Activated CD4-positive, alpha-beta T cell treated with anti-CD3 and anti-CD28 coated beads, Interleukin-10, Interleukin-2, amounts not matched to agents 100 ng/mL and 50 ng/mL, durations not matched to agents 16 hours and 8 hours (primary cell): ENCODE measurements at places on chromosomes 2 and 18.

GRCh38 chr18:61628085-61628484 lies 264.7 kb downstream of the RNF152 start:
- no peak for DNase-seq

GRCh38 chr18:78876868-78877267 lies 102.8 kb upstream of the SALL3 start:
- DNase-seq = no peak

- DNase-seq = no peak
Observed at GRCh38 chr2:203543898-203544328, 8.8 kb upstream of the RAPH1 start.

DNA sequence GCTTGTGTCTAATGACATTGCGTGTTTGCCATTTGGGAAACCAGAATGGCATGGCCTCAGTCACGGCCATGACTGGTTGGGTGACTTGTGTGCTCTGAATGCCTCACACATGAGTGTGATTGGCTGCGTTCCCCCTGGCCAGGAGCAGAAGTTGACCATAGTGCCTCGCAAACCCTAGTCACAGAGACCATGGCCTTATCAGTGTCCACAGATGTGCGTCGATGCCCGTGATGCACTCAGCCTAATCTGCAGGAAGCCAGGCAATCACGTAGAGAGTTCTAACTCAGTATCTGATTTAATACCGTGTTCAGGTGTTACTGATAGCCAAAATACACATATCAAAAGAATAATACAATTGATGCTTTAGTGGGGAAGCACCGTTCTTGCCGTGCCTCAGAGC lies 64.0 kb downstream of the BOLA3 start:
- no peak for DNase-seq

DNA sequence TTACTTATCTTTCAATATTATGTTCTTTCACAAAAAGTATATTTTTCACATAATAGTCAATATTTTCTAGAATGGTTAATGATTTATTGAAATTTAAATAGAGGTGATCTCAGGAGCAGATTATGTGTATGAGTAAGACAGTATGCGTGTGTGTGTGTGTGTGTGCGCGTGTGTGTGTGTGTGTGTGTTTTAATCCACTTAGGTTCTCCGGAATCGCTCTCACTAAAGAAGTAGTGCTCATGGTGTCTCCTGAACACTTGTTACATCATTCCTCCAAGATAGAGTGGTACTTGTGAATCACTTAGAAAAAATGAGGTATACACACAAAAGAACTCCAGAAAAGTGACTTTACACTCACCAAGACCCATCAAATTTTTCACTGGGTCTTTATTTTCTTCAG lies 91.0 kb upstream of the KCNH7 start:
- DNase-seq = no peak

DNA sequence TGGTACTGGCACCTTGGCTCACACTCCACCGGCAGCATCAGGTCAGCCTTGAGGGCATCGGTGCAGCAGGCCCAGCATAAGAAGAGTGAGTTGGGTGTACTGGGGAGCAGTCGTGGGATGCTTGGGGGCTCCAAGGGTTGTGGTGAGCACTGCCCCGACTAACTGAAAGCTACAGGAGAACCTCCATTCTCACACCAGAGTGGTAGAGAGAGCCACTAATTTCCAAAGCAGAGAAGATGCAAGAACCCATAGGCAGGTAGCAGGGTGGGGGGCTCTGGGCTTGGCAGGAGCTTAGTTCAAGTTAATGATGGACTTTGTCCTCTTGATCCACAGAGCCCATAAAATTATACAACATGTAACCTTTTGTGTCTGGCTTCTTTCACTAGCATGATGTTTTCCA lies 148.0 kb upstream of the SMAD2 start:
- no peak for DNase-seq

- no peak for DNase-seq
Observed at GRCh38 chr2:30510409-30510808, 63.4 kb downstream of the LCLAT1 start.

DNA sequence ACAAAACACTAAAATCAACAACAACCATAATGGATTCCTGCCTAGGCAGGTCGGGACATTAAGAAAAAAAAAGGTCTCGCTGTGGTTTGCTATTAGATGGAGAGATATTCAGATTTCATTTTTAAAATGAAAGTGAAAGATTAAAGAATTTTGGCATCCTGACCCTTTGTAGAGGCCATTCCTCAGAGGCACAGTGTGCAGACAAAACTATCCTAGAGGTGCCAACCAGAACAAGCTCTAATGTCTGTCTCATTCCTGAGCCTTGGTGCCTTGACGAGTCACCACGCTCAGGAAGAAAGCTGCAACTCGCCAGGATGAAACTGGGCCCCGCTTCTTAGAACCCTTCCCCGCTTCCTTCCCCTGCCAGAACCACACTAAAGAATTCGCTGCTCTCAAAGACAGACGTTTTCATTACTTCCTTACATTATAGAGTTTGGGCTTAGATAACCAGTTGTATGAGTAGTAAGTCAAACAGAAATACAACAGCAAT lies 156.0 kb downstream of the TGIF1 start:
- peak; percentile 71 for DNase-seq

DNA sequence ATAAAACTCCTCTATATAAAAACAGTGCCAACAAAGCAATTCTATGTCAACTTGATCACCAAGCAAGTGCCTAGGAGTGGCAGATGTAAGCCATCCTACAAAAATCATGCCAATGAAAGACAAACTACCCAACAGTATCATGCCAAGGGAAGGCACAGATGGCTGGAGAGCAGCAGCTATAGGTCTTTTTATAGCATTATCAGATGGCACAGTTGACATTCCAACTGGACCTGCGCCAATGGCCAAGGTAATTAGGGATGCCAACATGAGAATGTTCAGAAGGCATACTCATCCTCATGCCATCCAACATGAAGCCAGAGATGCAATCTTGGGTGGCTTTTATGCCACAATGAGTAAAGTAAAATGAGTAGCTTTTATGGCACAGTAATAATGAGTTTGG lies 237.3 kb downstream of the OTX1 start:
- no peak for DNase-seq

GRCh38 chr2:157486596-157487270 lies 42.8 kb upstream of the CYTIP start:
- DNase-seq = no peak

DNA sequence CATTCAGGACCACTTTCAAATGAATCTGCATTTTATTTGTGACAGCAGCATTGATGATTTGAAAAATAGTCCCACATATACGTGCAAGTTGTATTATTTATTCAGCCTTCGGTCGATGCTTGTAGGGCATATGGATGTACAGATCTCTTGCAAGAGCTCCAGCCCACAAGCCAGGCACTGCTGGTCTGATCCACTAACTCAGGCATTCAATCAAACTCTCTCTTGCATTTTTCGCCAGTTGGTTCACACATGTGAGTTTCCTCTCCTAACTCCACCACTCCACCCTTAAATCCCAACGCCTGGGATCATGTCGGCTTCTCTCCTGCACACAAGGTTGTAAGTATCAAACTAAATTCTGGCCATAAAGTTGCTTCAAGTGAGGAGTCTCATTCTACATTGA lies 318.7 kb downstream of the CYP26B1 start:
- no peak for DNase-seq

GRCh38 chr2:100482741-100483140 lies 12.5 kb downstream of the NMS start:
- DNase-seq = peak; percentile 1

- DNase-seq = no peak
Observed at GRCh38 chr18:26630596-26630995, 82.2 kb upstream of the KCTD1 start.

DNA sequence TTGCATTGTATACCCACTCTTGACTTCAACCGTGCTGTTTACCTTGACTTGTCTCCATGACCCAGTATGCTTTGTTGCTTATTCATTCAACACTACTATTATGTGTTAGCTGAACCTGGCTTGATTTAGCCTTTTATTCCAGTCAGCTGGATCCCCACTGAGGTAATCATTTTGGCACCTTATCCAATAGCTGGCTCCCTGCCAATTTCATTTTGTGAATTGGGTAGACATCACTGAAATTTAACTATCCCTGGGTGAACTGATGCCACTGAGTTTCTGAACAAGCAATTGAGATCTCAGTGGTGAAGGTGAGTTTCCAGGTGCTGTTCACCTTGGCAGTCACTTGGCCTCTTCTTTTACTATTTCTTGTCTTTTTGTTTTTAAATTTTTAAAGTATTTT lies 584.3 kb downstream of the ADCYAP1 start:
- DNase-seq = no peak

DNA sequence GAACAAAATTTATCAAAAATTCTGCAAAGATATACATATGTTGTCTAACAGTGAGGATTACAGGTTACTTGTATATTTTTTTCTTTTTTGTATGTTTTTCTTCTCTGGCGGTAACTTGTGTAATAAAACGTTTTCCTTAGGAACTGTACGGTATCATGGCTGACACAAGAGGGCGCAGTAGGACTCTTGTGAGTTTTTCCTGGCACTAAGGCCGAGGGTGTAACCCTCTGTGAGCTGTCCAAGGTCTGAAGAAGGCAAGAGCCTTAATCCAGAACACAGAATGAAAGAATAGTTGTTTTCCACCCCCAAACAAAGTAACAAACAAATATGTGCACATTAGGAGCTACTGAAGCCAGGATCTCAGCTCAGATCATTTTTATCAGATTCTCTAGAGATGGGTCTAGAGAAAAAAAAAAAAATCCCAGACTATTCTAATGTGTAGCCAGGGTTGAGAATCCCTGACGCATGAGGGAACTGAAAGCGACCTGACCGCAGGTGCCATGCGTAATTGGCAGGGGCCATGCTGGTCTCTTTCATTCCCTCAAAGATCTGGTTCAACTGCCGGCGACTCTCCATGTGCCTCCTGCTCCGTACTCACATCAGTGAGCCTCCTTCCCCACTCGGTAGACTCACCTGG lies 27.0 kb downstream of the TMEM200C start:
- DNase-seq = peak; percentile 66

- DNase-seq = peak; percentile 80
Observed at GRCh38 chr2:9779596-9780264, 63.5 kb upstream of the TAF1B start.

- DNase-seq = no peak
Observed at GRCh38 chr2:19287324-19287723, 71.1 kb downstream of the OSR1 start.

GRCh38 chr18:4102901-4103300 lies 352.2 kb downstream of the DLGAP1 start:
- DNase-seq = no peak

DNA sequence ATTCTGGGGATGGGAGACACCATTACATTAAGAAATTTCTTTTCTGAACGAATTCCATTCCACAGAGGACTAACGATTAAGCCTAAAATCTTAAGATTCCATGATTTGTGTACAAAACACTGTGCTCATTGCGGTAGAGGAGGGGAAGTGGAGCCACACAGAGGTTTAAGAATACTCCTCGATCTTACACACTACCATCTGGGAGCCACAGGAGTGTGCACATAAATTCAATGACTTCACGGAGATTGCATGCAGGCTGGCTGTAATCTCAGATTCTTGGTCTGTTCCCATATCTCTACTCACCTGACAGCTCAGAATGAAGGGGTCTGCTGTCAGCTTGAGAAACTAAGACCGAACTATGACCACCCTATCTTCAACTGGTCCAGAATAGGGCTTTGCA lies 762 bp downstream of the VPS4B start:
- DNase-seq = no peak

DNA sequence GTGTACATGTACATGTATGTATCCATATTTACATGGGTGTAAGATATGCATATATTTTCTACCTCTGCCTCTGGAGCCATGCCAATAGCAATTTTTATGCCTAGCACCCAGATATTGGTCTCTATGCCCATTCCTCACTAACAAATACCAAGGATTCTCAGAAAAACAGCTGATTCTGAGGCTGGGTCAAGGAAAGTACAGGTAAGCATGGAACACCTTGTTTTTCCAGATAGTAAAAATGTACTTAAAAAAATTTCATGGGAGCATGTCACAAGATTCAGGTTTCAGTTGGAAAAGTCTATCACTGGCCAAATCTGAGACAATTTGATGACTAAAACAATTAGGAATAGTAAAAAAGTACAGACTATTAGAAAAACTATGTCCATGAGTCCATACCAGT lies 114.5 kb upstream of the MAPRE2 start:
- DNase-seq = no peak

DNA sequence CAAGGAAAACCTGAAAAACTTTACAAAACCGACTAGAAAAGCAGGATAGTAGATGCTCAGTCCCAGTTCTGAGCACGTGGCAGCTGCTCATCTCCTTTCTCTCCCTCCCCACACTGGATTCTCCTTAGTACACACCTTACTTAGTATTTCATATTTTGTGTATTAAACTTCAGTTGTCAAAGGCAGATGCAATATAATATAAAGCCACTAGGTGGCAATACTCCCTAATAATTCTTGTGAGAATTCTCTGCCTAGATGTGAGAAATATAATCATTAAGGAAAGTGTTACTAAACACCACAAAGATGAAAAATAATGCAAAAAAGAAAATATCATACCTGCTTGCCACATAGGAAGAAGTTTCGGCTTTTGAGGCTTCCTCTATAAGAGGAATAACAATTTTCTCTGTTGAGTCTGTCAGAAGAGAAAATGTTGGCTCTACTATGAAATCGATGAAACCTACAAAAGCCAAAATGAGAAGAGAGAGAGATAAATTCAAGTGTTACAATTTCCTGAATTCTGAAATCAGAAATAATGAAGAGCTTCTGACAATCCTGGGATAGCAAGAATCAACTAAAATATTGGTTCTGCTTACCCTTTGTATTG lies 200.6 kb downstream of the PPP1R1C start:
- peak; percentile 38 for DNase-seq

- peak; percentile 22 for DNase-seq
Observed at GRCh38 chr2:171244970-171245782, 84.5 kb upstream of the TLK1 start.

DNA sequence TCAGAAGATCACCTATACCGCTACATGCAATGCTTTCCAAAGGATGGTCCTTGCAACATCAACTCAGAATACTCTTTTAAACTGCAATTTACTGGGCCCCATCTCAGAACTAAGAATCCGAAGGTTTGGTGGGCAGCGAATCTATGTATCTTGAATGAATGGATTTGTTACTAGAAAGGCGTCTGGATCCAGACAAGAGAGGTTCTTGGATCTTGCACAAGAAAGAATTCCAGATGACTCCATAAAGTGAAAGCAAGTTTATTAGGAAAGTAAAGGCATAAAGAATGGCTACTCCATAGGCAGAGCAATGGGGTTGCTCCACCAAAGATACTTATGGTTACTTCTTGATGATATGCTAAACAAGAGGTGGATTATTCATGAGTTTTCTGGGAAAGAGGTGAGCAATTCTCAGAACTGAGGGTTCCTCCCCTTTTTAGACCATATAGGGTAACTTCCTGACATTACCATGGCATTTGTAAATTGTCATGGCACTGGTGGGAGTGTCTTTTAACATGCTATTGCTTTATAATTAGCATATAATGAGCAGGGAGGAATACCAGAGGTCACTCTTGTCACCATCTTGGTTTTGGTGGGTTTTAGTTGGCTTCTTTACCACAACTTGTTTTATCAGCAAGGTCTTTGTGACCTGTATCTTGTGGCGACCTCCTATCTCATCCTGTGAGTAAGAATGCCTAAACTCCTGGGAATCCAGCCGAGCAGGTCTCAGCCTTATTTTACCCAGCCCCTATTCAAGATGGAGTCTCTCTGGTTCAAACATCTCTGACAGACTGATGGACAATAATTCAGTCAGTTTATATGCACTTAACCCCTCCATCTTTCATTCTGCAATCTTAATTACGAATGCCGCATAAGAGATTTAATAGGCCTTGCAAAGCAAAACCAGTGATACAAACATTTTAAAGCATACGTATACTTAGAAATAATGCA lies 7.5 kb upstream of the RMDN2 start:
- no peak for DNase-seq

GRCh38 chr2:227515742-227516141 lies 43.8 kb downstream of the AGFG1 start:
- DNase-seq = no peak

- peak; percentile 45 for DNase-seq
Observed at GRCh38 chr18:75247611-75248421, 37.2 kb downstream of the TSHZ1 start.
